ENCODE measurements at places on chromosomes 7 and 10.

- no peak for DNase-seq
Measured at GRCh38 chr7:93981480-93981874, 22.7 kb downstream of the BET1 start.

GRCh38 chr10:46037107-46037825 lies 6.8 kb upstream of the NCOA4 start:
- no peak for DNase-seq

DNA sequence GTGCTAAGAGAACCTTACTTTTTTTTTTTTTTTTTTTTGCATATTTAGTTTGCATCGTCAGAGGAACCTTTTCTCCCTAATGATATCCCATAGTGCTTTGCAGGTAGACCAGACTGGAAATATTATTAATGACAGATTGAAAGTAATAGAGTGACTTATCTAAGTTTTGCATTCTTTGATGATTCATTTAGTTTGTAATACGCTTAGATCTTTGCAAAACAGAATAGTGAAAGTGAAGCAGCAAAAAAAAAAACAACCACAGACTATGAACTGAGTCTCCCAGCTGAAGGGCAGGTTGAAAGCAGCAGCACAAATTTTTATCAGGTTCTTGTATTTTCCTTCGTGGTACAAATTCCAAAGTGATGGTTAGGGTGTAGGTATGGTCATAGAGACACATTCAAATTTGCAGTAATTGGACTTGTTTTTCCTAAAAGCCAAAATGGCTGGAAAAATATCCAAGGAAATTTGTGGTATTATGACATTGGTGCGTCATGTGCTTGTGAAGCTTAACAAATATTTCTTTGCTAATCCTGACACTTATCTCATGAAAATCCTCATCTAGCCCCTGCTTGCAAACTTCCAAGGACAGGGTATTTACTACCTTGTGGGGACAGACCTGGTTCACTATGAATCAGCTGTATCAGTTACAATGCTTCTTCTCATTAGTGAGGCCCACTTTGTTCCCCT lies 81.8 kb upstream of the CREB5 start:
- no peak for DNase-seq

DNA sequence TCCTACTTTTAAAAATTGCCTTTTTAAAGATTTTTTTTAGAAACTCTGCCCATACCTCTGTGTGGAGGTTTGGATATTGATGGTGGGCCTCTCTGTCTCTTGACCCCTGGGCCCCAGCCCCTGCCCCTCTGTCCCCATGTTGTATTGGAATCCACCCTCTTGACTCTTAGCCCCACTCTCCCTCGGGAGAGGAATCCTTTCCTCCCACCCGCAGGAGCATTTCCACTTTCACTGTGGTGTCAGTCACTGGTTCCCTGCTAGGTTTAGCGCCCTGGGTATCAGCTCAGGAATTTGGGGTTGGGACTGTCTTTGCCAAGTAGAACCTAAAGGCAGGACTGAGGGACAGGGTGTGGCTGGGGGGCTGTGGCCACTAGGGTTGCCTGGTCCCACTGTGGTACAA lies 10.1 kb downstream of the PFKFB3 start:
- no peak for DNase-seq

DNA sequence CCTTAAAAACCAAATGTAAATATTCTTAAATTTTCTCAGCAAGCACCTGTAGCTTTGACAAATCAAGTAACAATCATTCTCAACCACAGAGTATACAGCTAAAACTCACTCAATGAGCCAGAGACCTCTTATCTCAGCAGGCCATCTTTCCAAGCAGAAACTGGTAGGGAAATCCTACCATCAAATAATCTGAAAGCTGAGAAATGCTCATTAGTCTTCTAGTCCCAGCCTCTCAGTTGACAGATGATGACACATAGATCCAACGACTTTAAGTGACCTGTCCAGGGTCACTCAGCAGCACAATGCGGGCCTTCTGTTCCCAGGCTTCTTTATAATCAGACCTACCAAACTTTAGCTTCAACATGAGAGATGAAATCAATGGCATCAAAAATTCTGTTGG lies 184.6 kb downstream of the SGMS1 start:
- DNase-seq: no peak

DNA sequence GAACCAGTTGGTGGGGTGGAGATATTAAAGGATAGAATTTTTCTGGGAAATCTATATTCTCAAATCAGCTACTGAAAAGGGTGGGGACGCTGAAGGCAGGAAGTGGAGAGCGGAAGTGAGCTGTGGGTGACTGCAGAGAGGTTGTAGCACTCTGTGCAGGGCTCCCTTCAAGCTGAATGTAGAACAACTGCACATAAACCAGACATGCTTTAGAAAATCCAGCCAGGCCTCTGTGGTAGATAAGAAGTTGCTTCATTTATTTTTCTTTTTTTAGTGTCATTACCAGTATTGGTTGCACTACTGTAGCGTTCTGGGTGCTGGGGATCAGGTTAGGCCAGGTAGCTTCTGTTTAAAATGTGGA lies 127.8 kb downstream of the CELF2 start:
- no peak for DNase-seq

DNA sequence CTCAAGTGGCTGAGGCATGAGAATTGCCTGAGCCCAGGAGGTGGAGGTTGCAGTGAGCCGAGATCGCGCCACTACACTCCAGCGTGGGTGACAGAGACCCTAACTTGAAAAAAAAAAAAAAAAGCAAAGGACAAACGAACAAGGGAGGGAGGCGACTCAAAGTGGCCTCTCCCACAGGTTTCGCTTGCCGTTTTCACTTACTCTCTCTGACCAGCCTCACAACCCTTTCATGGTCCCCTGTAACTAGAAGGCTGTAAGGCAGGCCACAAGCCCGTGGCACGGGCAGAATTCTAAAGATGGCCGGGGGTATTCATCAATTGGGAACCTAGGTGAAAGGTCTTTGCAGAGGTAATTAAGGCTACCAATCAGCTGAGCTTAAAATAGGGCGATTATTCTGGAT lies 25.5 kb downstream of the GNA12 start:
- DNase-seq: no peak

DNA sequence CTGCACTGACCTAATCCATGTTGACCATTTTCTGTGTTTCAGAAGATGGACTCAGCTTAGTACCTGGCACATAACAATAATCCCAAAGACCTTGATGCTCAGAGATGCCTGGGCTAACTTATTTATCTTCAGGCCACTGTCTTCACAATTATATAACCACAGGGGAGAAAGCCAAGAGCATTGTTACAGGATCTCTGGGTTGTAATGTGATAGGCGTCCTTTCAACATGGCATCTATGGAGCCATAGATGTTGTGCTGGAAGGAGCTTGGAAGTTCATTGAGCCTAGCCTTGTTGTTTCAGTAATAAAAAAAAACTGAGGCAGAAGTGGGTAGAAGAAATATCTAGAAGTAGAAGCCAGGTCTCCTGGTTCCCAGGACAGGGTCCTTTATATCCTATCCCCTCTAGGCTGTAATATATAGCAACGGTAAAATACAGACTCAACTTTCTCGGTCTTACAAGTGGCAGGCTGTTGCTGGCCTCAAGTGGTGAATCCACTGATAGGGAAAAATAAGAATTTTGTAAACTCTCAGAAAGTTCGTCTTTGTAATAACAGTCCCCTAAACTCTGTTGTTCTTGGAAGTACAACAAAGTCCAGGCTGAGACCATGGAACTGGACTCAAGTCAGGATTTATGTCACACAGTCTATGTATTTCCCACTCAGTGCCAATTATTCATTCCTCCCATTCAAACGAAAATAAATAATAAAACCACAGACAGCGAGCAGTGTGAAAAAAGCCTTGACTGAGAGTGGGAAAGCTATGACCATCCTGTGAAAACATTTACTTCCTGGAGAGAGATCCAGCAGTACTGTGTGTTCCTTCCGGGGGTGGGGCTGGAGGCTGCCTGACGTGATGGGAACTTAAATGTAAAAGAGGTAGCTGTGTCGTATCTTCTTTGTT lies 277.6 kb downstream of the REEP3 start:
- DNase-seq: no peak

DNA sequence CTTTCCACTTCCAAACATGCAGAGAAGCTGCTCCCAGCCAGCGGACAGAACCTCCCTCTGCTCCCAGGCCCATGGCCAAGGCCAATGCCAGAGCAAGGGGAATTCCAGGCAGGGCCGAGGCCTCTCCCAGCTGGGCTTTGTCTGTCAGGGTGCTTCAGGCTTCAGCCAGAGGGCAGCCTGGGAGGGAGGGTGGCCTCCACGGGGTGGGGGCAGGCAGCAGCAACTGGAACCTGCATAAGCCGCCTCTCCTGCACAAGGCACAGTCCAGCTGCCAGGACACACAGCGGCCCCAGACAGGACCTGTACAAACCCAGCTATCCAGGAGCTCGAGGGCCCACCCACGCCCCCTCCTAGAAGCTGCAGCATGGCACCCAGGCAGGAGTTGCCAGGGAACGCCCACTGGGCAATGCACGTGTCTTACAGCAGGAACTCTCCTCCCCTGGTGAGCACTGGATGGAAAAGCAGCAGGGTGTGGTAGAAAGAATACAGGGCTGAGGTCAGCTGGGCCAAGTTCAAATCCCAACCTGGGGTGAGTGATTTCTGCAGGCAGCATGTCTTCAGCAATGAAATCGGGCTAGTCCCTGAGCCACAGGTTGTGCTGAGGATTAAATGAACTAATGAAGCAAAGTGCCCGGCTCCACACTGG lies 7.6 kb downstream of the FAM53B start:
- no peak for DNase-seq

- no peak for DNase-seq
Measured at GRCh38 chr7:95925236-95925635, 152.9 kb downstream of the DYNC1I1 start.

GRCh38 chr7:42107484-42108240 lies 129.3 kb downstream of the GLI3 start:
- no peak for DNase-seq

Data from stimulated activated CD4-positive, alpha-beta T cell treated with anti-CD3 and anti-CD28 coated beads, Interleukin-12 subunit alpha, Interleukin-12 subunit beta, amount 100 ng/mL, for 24 hours (primary cell).